ENCODE measurements at places on chromosomes 5 and 9. TPM values are rescaled to one million over a fixed set of nuclear protein-coding genes. Genes with fewer than 3 reads are reported as not detected.

DNA sequence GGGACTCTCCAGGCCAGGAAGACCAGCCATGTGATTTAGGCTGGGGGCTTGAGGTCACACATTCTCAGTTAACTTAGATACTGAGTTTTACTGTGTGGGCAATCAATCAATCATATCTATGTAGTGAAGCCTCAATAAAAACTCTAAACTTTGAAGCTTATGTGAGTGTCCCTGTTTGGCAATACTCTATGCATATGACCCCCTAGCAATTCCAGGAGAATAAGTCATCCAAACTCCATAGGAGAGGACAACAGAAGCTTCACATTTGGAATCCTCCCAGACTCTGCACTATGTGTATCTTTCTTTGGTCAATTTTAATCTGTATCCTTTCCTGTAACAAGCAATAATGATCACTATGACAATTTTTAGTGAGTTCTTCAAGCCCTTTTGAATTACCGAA is 216.8 kb upstream of the RGMB start:
- no peak overlapping the region for H3K27ac ChIP-seq
- no peaks in the 10 kb centered on the region for H3K4me1 ChIP-seq
- H3K36me3 ChIP-seq = no peaks in the 10 kb centered on the region
- H3K4me3 ChIP-seq = no peak overlapping the region
- DNase-seq = no peak

GRCh38 chr5:169548315-169548714 is 35.3 kb upstream of the SPDL1 start:
- no peak overlapping the region for H3K27ac ChIP-seq
- peaks cover 10% of the 10 kb centered on the region for H3K4me1 ChIP-seq
- H3K36me3 ChIP-seq = no peaks in the 10 kb centered on the region
- H3K4me3 ChIP-seq = no peak overlapping the region
- DNase-seq = no peak
- peaks cover 60% of the 10 kb centered on the region for H3K27me3 ChIP-seq

GRCh38 chr5:167579693-167580055 is 711.8 kb upstream of the WWC1 start:
- H3K4me3 ChIP-seq = no peak overlapping the region
- H3K27me3 ChIP-seq = peaks cover 6% of the 10 kb centered on the region
- no peaks in the 10 kb centered on the region for H3K36me3 ChIP-seq
- H3K4me1 ChIP-seq = no peaks in the 10 kb centered on the region
- H3K27ac ChIP-seq = no peak overlapping the region

- H3K36me3 ChIP-seq = no peaks in the 10 kb centered on the region
- H3K27me3 ChIP-seq = peaks cover 2% of the 10 kb centered on the region
- no peak overlapping the region for H3K4me3 ChIP-seq
- DNase-seq = peak; percentile 42
Measured at GRCh38 chr5:149466457-149466972, 84.7 kb downstream of the CSNK1A1 start.

DNA sequence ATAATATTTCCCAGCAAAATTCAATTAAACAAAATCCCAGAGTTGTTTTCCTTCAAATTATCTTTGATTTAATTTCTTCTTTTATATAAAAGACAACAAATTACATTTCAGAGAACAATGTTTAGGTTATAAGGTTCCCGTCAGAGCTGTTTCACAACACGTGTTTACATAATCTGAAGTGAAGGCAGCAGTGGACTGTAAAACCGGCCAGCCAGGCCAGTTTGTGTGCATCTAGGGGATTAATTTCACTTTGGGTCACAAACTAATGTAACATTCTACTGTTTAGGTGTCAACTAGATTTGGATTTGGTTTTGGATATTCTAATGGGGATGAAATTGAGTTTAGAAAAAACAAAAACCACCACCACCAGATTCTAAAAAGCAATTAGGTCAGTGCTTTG is 86.5 kb upstream of the PLPP1 start:
- DNase-seq = no peak
- peaks cover 3% of the 10 kb centered on the region for H3K4me1 ChIP-seq

DNA sequence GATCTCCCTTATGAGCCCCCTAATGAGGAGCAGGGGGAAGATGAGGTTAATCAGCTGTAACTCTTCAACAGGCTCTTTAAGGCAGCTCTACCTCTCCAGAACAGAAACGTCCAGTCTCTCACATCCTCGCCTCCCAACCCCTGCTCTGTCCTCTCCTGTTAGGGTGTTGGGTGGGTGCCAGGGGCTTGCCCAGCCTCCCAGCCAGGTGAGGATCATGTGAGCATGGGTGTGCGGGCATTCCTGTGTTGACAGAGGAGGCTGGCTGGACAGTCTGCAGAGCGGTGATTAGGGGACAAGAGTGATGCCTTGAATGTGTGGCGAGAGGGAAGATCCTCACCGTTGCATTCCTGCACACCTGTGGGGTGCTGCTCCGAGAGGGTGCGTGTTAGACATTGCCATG is 51.7 kb downstream of the CCDC180 start:
- no peak overlapping the region for H3K27ac ChIP-seq
- DNase-seq = no peak
- no peak overlapping the region for H3K4me3 ChIP-seq
- no peaks in the 10 kb centered on the region for H3K36me3 ChIP-seq

GRCh38 chr9:115117999-115118878 is at the start of gene TNC:
Gene TNC (minus strand): TSS chr9:115118157. CDS start chr9:115091018, 27,139 bp downstream.
- H3K36me3 ChIP-seq = no peaks in the 10 kb centered on the region
- no peak for DNase-seq
- no peak within 1 kb of the TSS for H3K27ac ChIP-seq

GRCh38 chr5:174571662-174572397 is 152.6 kb upstream of the MSX2 start:
- no peak overlapping the region for H3K27ac ChIP-seq
- no peaks in the 10 kb centered on the region for H3K36me3 ChIP-seq
- H3K27me3 ChIP-seq = peaks cover 10% of the 10 kb centered on the region
- H3K4me1 ChIP-seq = no peaks in the 10 kb centered on the region
- H3K4me3 ChIP-seq = no peak overlapping the region
- DNase-seq = no peak

GRCh38 chr9:87545858-87546257 is 48.2 kb downstream of the DAPK1 start:
- no peak overlapping the region for H3K4me3 ChIP-seq
- no peak for DNase-seq
- no peak overlapping the region for H3K27ac ChIP-seq

GRCh38 chr5:171857489-171857876 is 71.9 kb downstream of the SMIM23 start:
- peaks cover 8% of the 10 kb centered on the region for H3K4me1 ChIP-seq
- DNase-seq = no peak
- no peaks in the 10 kb centered on the region for H3K36me3 ChIP-seq
- no peak overlapping the region for H3K4me3 ChIP-seq
- no peaks in the 10 kb centered on the region for H3K27me3 ChIP-seq

DNA sequence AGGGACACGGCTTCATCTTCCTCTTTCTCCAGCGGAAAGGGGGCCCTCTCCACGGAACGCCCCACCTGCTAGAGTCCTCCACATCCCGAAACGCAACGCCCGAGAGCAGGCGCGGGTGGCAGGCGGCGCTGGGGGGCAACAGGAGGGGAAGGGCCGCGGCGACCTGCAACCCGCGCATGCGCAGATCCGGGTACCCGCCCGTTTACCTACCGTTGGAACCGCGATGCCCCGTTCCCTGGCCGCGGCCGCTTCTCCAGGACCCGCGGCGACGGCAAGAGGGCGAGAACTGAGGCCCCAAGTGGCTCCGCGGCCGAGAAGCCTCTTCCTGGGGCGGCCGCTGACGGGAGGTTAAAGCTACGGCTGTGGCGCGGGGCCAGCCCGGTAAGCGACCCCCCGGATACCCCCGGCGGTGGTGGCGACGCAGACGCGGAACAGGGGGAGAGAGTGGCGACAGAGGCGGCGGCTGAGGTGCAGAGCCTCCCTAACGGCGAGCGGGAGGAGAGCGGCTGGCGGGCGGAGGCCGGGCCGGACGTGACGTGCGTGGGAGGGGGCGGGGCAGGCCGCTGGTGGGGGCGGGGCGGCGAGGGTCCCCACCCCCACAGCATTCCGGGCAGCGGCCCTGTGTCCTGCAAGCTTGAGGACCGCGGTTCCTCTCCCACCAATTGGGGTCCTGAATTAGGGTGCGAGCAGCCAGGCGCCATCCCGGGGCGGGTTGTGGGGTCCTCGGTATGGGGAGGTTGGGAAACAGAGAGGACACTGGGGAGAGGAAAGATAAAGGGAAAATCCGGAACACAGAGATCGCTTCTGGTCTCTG is at the start of gene FAM13B:
TSS of gene FAM13B (minus strand) at position 508 of the 814 bp plus-strand sequence. CDS start 13,968 bp downstream, outside the sequence.
- H3K4me3 ChIP-seq = peak within 1 kb of the TSS; percentile 90
- H3K36me3 ChIP-seq = peaks cover 16% of the 10 kb centered on the region
- peaks cover 50% of the 10 kb centered on the region for H3K4me1 ChIP-seq
- peak within 1 kb of the TSS; percentile 93 for H3K27ac ChIP-seq

DNA sequence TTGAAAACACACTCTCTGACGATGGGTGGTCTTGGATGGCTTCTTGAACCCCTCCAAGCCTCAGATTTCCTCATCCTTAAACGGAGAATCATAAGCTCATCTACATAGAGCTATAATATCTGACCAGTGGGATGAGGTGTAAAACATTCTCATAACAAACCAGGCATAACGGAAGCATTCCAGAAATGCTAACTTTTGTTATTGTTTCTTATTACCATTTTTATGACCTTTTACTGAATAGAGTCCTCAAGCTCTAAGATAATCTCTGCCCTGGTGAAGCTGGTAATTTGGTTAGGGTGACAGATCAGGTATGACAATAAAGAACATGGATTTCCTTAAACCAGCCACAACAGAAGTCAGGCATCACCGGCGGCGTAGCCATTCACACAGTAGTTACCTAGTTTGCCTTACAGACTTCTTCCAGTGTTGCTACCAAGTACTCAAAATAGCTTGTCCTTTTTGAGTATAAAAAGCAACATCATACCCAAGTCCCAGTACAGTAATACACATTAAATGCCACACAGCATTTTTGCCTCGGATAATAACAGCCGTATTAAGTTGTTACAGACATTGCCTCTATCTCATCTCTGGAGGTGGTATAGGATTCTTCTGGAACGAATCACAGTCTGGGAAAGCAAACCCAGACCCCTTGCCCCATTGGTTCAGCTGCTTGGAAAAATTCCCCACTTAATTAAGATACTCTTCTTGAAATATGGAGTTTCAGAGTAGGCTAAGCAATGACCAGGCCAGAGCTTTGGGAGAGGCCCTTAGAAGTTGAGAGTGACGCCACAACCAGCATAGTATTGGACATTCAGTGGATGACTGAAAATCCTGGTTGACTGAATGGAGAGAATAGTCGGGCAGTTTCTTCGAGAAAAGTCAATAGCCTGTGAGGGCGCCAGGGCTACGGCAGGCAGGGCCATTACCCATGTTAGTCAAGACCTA is 252.5 kb downstream of the SLIT3 start:
- H3K27me3 ChIP-seq = peaks cover 8% of the 10 kb centered on the region
- no peak overlapping the region for H3K27ac ChIP-seq
- H3K36me3 ChIP-seq = no peaks in the 10 kb centered on the region
- H3K4me3 ChIP-seq = no peak overlapping the region
- no peak for DNase-seq
- no peaks in the 10 kb centered on the region for H3K4me1 ChIP-seq

GRCh38 chr5:61625681-61626621 is 293.9 kb downstream of the ZSWIM6 start:
- H3K4me1 ChIP-seq = peaks cover 8% of the 10 kb centered on the region
- no peak overlapping the region for H3K27ac ChIP-seq
- peak overlapping the region; percentile 31 for H3K4me3 ChIP-seq
- peaks cover 34% of the 10 kb centered on the region for H3K27me3 ChIP-seq

DNA sequence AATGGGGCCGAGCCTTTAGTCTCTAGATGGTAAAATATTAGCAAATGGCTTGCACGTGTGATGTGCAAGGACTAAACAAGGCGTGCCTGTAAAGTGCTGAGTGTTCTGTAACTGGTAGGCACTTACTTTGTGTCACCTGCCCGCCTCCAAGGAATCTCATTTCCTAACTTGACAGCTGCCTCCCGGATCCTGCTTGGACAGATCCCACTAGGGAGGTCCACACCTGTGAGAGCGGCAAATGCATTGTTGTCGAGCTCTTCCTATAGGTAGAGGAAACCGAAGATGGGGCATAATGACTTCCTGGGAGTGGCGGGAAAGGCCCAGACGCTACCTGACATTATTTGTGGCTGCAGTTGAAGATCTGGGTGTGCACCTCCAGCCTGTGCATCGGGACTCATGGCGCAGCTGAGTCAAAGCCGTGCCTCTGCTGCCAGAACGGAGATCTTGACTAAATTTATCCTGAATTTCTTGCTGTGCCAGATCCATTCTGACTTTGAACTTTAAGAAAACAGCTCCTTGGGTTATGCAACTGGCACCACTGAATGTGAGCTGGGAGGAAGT is 79.8 kb downstream of the TENT4A start:
- no peaks in the 10 kb centered on the region for H3K36me3 ChIP-seq
- DNase-seq = no peak
- no peak overlapping the region for H3K4me3 ChIP-seq
- no peak overlapping the region for H3K27ac ChIP-seq
- H3K27me3 ChIP-seq = peaks cover 17% of the 10 kb centered on the region

DNA sequence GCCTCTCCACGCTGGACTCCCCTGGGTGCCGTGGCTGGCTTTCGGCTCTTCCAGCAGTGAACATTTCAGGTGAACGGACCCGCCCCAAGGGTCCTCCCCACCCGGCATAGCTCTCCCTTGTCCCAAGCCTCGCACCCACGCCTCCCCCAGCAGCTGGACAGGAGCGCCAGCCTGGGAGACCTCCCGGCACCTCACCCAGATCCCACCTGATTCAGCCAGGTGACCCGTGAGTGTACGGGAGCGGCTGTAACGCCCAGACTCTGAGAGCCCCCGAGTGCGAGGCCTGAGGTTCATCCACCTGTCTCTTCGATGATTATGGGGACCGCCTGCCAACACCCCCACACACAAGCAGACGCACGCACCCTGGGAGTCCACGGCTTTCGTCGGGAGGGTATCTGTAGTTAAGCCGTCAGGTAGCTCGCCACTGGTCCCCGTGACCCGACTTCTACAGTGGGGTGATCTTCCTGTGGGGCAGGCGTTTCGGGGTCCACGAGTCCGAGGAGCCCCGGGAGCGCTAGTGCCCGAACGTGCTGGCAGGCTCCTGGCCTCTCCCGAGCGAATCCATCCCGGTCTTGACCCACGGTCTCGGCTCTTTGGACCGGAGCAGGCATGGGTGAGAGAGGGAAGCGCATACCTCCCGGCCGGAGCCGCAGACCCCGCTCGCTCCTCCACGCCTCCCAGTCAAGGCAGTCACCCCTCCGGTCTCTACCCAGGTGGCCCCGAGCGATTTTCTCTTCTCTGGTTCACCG is 14.9 kb downstream of the TRIM7 start:
- H3K27ac ChIP-seq = peak overlapping the region; percentile 90
- H3K4me3 ChIP-seq = peak overlapping the region; percentile 88
- peaks cover 36% of the 10 kb centered on the region for H3K4me1 ChIP-seq
- H3K36me3 ChIP-seq = peaks cover 14% of the 10 kb centered on the region

Gene SLC6A18
- total RNA-seq = not detected

Gene NMUR2
- total RNA-seq = not detected

Gene CTSL
- total RNA-seq = 4.6 TPM

Gene CTNND2
- not detected for total RNA-seq

Gene CREBRF
- 11.3 TPM for total RNA-seq

Gene DEPDC1B
- 40.3 TPM for total RNA-seq

Gene MEIKIN
- not detected for total RNA-seq

Gene BARHL1
- not detected for total RNA-seq

Gene FRMD3
- 0.46 TPM for total RNA-seq

Gene WASHC1
- total RNA-seq = 11.2 TPM

Gene SPATA31C1
- not detected for total RNA-seq

Gene IFNA13
- not detected for total RNA-seq

Gene MARCHF11
- total RNA-seq = not detected

Gene HSPB3
- not detected for total RNA-seq

Gene CDC20B
- total RNA-seq = not detected
